ENCODE measurements at places on chromosomes 11 and 22.

- no peak for DNase-seq
These were observed 3.5 kb downstream of the KRTAP5-10 start for GRCh38 chr11:71568704-71569349.

DNA sequence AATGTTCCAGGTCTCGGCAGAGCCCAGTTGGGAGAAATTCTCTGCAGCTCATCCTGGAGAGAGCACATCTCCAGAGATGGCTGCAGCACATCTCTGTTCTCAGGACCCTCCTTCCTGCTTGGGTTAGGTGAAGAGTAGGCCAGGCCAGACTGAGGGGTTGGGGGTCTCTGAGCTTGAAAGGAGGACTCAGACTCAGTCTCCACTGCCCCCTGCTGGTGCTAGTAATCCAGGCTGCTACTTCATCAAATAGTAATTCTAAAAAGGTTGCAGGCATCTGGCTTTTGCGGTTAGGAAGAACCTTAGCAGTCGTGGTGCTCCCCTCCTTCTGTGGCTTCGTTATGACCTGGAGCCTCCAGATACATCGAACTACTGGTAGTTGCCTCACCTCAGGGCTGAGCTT is 9.7 kb downstream of the TUB start:
- peak; percentile 20 for DNase-seq

GRCh38 chr22:21020802-21021429 is 6.0 kb downstream of the P2RX6 start:
- no peak for DNase-seq

- no peak for DNase-seq
These were observed 203.2 kb downstream of the CASP12 start for GRCh38 chr11:104695065-104695463.

- DNase-seq = no peak
These were observed 99.6 kb downstream of the FAM168A start for GRCh38 chr11:73498343-73498742.

GRCh38 chr11:64320556-64320955 is 2.6 kb downstream of the PRDX5 start:
- DNase-seq = no peak

GRCh38 chr11:83630211-83630610 is 344.0 kb upstream of the CCDC90B start:
- DNase-seq = no peak

GRCh38 chr22:48690583-48691317 is 1136.9 kb downstream of the BRD1 start:
- DNase-seq = no peak

DNA sequence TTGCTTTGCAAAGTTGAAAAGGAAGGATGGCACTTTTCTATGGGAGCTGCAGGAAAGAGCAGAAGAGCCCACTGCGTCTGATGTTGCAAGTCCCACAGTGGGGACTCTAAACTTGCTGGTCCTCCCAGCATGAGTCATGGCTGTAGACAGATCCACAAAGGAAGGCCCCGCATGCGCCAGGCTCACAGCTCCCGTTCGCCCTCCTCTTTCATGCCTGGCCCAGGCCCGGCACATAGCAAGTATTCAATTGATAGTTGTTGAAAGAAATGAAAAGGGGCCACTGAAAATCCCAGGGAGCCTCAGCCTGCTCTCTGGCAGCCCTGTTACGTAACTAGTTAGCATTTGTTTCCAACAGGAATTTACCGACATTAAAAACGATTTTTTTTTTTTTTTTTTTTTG is 18.9 kb downstream of the AP1B1 start:
- peak; percentile 34 for DNase-seq

DNA sequence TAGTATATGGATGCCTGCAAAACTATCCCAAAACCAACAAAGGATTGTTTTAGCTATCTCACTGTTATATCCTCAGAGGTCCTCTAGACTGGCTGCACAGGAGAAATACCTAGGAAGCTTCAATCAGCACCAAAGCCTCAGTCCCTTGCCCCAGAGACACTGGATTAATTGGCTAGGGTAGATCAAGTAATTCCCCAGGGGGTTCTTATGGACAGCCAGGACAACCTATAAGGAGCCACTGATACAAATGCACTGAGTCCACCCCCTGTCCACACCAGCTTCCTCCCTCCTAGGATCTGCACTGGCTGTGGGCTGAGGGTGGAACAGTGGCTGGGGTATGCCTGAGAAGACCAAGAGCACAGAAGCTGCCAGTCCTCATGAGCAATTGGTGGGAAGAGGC is 16.3 kb downstream of the ADORA2A start:
- DNase-seq = no peak

GRCh38 chr11:130765951-130766649 is 150.2 kb downstream of the SNX19 start:
- DNase-seq = peak; percentile 66

DNA sequence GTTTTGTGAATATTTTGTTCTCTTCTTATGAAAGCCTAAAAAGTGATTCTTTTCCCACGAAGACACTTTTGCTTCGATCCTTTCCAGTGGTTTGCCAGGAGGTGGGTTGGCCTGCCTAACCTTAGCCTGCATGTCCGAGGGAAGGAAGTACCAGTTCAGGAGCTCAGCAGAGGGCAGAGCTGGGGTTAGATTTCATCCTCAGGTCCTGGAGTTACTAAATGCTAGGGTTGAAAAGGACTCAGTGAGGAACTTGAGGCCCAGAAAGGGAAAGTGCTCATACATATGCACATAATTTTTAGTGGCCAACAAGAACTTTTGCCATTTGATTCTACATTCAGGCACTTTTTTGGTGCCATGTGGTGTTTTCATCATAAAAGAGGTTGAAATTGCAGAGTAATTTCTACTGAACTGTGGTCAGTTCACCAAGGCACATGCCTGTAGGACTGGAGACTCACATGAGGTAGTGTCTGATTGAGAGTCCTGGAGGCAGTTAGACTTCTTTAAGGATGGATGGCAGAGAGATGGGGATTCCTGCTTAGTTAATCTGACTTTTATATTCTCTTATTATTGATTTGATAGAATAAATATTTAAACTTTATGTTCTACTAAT is 36.7 kb downstream of the NCAM1 start:
- no peak for DNase-seq

DNA sequence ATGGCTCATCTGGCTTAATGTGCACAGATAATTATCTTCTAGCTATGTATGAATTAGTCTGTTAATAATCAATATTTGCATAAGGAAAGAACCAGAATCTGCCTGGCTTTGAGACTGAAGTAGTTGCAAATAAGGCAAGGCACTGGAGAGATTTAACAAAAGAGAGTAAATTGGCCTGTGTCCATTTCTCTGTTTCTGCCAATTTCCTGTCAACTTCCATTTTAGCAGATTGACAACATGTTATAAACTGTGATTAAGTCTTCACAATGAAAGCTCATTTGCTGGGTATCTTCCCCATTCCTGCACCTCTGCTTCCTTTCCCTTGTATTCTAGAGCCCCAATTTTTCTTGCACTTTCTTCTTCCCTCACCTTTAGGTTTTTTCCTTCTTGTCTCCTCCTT is 5.3 kb upstream of the TMEM123 start:
- DNase-seq = no peak

- DNase-seq = no peak
These were observed 29.5 kb downstream of the APOL5 start for GRCh38 chr22:35746946-35747703.

GRCh38 chr11:47183031-47183856 is 3.0 kb downstream of the PACSIN3 start:
- no peak for DNase-seq

DNA sequence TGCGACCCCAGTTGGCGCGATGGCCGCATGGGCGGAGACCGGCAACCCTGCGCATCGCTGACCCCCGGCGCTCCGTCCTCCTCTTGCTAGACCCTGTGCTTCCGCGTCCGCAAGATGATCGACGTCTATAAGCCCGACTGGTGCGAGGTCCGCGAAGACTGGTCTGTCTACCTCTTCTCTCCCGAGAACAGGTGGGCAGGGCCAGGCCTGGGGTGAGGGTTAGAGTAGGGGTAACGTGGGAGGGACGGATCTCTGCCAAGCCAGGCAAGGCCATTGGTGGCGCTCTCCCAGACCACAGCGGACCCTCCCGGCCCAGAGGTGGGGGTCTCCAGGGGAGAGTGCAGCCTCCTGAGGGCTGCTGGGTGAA is 92.1 kb downstream of the CACNA1I start:
- no peak for DNase-seq

GRCh38 chr11:70142221-70142875 is 60.7 kb upstream of the FADD start:
- no peak for DNase-seq

DNA sequence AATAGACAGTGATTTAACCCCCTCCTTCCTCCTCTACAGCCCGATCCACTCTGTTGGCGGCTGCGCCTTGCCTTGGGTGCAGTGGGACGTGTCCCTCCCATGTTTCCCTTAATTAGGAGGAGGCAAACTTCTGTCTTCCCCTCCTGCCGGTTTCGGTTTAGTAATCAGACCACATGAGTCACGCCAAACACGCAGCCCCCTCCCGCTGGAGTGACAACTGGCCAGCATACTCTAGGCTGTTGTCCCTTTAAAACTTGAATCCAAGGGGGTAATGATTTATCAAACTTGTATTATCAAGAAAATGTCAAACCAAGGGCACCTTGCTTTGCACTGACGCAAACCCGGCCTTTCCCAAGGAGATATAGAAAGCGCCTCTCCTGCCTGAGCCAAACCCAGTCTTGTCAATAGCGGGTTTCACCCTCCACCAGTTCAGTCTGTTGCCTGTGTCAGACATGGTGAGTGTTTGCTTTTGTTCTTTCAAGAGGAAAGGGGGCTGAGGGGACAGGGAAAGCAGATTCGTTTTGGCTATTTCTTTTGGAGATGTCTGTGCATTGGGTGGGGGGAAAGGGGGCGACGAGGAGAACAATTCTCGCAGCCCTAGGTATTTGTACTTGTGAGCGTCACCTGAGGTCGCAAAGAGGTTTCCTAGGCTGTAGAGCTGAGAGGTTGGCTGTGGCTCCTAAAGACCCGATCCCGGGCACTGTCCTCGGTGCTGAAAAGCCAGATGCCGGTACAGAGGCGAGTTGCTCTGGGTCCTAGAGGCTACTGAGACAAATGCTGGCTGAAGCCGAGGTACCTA is at the start of gene SLC6A5:
SLC6A5 (plus strand) TSS at position 388 of the 799 bp plus-strand sequence; CDS start at position 453, 65 bp downstream.
- peak; percentile 28 for DNase-seq

- DNase-seq = no peak
These were observed 32.9 kb upstream of the TECTA start for GRCh38 chr11:121067962-121068647.
